ENCODE measurements at places on chromosomes 11 and 22.

DNA sequence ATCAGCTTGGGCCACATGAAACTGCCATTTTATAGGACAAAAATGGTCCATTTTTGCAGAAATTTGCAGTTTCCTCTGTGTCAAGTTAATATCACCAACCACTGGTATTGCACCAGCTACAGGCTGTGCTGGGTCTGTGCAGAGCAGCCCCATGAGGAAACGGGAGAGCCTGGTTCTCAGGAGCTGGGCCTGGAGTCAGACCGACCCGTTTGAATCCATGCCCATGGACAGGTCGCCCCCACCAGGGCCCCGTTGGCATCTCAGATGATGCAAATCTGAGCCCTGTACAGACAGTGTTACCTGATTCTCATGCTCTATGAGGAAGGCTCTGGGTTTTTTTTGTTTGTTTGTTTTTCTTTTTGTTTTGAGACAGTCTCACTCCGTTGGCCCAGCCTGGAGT, 9.8 kb upstream of the SEC14L6 start:
- no peak for DNase-seq

- no peak for DNase-seq
Measured at GRCh38 chr22:46931881-46932280, 169.4 kb downstream of the TBC1D22A start.

DNA sequence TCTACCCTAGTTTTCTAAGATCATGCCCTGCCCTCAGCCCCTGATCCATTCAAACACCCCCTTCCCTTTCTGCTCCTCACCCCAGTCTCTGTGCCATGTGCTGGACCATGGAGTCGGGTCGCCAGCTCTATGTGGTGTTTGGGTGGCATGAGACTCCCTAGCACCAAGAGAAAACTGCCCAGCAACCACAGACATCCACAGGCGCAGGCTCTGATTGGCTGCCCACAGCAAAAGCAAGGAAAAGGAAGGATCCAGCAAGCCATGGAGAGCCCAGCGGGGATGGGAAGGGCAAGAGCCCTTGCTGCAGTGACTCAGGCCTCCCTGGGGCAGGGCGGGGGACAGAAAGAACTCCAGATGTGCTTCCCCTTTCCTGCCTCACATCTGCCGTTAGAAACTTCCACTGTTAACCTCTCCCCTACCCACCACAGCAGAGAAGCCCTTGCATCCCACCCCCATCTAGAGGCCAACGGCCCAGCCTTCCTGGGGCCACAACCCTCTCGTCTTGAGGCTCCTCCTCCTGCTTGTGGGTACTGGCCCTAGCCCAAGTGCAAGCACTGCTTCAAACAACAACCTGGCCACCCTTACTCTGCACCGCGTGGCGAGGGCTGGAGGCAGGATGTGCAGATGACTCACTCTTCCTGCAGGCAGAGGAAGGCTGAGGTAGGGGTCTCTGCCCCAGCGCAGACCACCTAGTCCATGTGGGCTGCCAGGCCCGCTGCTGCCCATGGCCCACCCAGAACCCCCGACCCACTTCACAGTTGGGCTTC, 9.7 kb upstream of the AHNAK start:
- peak; percentile 88 for DNase-seq

DNA sequence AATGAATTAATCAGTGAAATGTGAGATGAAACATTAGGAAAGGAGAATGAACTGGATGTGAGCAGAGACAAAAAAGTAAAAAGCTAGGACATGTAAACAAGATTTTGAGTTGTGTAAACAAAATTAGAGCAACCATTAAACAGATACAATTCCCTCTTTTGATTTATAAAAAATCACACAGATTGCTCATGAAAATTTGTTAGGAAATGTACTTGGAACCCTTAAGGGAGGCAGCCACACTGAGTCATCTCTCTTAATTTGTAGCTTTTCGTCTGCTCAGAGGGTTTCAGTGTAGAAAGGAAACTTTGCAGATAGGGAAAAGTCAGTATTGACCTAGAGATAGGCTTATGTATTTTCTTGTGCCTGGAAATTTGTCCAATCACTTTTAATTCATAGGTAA, 49.6 kb upstream of the ME3 start:
- DNase-seq: no peak

GRCh38 chr22:43844560-43845545, 17.5 kb downstream of the SULT4A1 start:
- no peak for DNase-seq

- no peak for DNase-seq
Measured at GRCh38 chr22:35215993-35216392, 41.3 kb upstream of the HMGXB4 start.

GRCh38 chr22:19819911-19820879, 34.5 kb downstream of the GNB1L start:
- no peak for DNase-seq

DNA sequence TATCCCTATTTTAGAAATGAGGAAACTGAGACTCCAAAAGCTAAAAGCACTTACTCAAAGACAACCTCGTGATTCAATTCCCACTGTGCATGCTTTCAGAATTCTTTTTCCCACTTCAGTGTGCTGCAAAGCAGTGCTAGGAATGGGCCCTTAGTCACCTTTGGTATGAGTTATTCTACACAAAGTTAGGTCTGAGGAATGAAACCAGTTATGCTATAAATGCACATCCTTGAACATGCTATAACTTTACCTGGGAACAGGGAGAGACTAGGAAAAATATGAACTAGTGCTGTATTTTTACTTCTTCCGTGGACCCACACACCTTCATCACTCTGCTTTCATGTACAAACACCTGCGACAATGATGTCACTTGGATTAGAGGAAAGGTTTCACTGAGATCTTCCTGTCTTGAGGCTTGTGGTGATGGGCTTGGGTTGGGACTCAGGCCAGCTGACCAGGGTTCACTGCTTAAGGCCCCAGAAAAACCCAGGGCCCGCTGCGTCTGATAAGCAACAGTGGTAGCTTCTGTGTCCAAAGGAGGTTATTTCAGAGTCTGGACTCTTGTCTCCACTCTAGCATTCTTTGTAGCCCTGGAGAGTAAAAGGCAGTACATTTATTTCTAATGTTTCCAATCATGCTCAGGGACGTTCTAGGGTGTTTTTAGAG, 81.6 kb downstream of the ZC3H12C start:
- no peak for DNase-seq

GRCh38 chr11:131823772-131824171, 453.4 kb downstream of the NTM start:
- no peak for DNase-seq

DNA sequence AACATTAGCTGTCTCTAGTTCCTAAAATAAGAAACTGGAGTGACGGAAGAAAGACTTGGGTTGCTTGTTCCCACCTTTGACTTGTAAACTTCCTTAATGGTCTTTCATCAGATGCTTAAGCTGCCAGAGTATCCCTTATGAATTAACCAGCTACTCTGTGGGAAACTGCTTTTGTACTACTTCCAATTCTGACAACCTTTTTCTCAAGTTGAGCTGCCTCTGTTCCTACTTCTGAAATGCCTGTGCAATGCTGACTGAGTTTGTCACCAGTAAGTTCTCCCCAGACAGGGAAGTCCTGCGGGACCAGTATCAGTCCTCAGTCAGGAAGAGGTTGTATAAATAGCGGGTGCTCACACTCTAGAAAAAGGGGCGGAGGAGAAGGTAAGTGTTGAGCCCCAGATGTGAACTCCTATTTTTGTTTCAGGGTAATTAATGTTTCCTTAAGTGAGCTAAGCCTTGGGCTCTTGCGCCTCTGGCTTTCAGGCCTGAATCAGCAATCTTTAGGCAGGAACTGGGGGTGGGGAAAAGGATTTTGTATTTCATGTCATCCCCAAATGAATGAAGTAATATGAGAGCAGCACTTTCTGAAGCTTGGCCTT, 67.2 kb downstream of the CECR2 start:
- peak; percentile 60 for DNase-seq

DNA sequence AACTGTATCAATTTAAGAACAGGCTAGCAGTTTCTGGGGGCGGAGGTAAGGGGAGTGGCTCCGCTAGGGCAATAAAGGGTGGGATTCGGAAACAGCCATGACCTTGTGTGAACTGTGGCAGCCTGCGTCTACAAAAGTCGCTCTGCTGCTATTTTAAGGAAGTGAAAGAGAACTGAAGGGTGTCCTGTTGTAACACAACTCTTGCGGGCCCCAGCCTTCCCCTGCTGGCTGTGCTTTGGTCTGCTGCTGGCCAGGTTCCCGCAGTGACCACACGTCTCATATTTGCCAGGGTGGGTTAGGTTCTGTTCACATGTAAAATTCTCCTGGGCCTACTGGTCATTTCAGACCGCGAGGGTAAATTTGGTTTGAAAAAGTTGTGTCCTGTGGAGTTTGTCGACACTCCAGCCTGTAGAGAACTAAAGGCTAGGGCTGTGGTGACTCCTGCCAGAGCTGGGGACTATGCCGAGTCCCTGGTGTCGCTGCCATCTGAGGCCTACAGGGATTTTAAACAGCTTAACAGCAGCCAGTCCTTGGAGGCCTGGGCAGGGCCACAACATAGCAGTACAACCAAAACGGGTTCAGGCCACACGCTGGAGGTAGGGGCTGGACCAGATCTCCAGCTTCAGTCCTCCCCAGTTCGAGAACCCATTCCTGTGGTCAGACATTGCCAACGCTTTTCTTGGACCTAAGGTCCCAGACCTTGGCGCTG, 1.1 kb upstream of the PPFIBP2 start:
- peak; percentile 79 for DNase-seq

GRCh38 chr22:37627545-37627944, 11.9 kb upstream of the SH3BP1 start:
- DNase-seq: peak; percentile 74

- no peak for DNase-seq
Measured at GRCh38 chr22:23752090-23752691, 1.3 kb upstream of the ZNF70 start.

- DNase-seq: no peak
Measured at GRCh38 chr22:39303358-39303757, 16.1 kb downstream of the RPL3 start.

GRCh38 chr11:19558189-19558986, 154.2 kb upstream of the NAV2 start:
- no peak for DNase-seq

DNA sequence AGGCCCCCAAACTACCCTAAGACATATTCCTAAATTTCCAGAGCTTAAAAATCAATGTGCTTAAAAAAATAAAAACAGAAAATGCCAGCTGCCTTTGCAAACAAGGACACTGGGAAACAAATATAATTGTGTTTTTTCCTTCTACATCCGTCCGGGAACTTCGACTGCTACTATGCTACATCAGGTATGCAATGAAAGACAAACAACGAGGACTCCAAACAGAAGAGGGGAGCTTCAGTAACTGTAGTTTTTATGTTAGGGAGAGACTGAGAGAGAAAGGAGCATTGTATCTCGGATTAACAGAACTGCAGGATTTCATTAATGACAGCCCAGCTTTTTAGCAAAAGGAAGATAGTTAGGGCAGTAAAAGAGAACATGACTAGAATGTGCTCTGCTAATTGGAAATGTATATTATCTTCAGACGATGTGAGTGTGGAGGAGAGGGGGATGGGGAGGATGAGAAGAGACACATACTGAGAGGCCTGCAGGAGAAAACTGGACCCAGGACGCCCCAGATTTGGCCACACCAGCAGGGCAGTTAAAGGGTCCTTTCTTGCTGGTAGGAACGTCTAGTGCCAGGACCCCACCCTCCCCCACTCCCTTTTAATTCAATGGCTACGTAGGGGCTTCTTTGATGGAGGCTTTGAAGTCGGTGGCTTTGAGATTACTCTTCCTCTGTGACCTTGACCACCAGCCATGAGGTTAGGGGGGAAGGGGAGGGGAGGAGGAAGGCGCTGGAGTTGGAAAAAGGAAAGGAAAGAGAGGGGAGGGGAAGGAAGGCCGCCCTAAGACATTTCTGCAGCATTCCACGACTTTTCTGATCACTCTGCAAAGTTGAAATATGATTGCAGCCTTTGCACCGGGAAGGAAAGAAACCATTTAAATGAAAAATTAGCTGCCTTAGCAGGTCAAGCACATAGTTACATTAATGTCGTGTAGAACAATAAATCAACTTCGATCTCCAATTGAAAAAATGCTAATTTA, 187.1 kb downstream of the BLID start:
- no peak for DNase-seq

- peak; percentile 77 for DNase-seq
Measured at GRCh38 chr22:36220451-36220921, 18.8 kb downstream of the APOL2 start.

GRCh38 chr22:24398409-24398808, 29.0 kb upstream of the ADORA2A start:
- DNase-seq: no peak

Data from Ammon's horn (tissue), 1 donor.